ENCODE measurements at places on chromosomes 2 and 18.
A peak's percentile ranks its signal among the peaks of the same experiment; 100 is the strongest.

- DNase-seq = no peak
Measured at GRCh38 chr2:138428710-138429440, 72.7 kb upstream of the SPOPL start.

DNA sequence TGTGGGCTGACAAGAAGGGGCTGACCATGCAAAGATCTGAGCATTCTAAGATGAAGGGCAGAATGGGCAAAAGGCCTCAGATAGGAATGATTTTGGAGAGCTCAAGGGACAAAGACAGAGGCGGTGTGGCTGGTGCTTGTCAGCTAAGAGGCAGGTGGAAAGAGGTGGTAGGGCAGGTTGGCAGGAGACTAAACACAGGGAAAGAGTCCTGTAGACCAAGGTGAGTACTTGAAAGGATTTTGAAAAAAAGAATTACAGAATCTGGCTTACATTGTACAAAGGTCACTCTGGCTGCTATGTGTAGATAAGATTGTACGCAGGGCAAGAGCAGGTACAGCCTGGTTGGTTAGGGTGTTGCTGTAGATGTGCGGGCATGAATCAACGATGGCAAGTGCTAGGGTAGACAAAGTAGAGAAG, 50.6 kb downstream of the STK39 start:
- DNase-seq = no peak

GRCh38 chr2:25276569-25277465, 64.9 kb downstream of the DNMT3A start:
- DNase-seq = peak; percentile 84

- DNase-seq = no peak
Measured at GRCh38 chr18:39184176-39184575, 1618.6 kb upstream of the CELF4 start.

- DNase-seq = no peak
Measured at GRCh38 chr18:53408271-53408670, 816.2 kb downstream of the MBD2 start.

- no peak for DNase-seq
Measured at GRCh38 chr2:9539531-9539930, 16.1 kb downstream of the ADAM17 start.

GRCh38 chr2:42256505-42256904, 87.4 kb downstream of the EML4 start:
- DNase-seq = no peak

GRCh38 chr2:28649481-28650265, 102.0 kb upstream of the PPP1CB start:
- no peak for DNase-seq

- DNase-seq = no peak
Measured at GRCh38 chr18:78682716-78683115, 296.9 kb upstream of the SALL3 start.

- DNase-seq = no peak
Measured at GRCh38 chr2:179561702-179562101, 297.1 kb upstream of the SESTD1 start.

DNA sequence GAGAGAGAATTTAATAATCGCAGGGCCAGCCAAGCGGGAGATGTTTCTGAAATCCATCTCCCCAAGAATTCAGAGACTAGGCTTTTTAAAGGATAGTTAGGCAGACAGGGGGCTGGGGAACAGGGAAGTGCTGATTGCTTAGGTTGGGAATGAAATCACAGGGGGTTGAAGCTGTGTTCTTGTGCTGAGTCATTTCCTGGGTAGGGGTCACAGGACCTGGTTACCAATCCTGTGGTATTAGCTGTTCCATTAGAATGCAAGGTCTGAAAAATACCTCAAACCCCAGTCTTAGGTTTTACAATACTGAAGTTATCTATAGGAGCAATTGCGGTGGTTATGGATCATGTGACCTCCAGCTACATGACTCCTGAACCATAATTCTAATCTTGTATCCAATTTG, 4.6 kb downstream of the SP140 start:
- no peak for DNase-seq

- DNase-seq = no peak
Measured at GRCh38 chr2:18597618-18598017, 8.2 kb upstream of the NT5C1B start.

GRCh38 chr2:201404699-201405280, 46.5 kb downstream of the TRAK2 start:
- DNase-seq = no peak

GRCh38 chr2:202079310-202079709, 6.3 kb downstream of the KIAA2012 start:
- DNase-seq = no peak

GRCh38 chr2:178899656-178900055, 92.4 kb upstream of the TTN start:
- DNase-seq = no peak

- no peak for DNase-seq
Measured at GRCh38 chr2:237691029-237691907, 63.9 kb downstream of the LRRFIP1 start.

Data from caudate nucleus (tissue), 63 donors.